ENCODE measurements at places on chromosomes 7 and 10.
A peak's percentile ranks its signal among the peaks of the same experiment; 100 is the strongest.

- DNase-seq = no peak
These were observed 43.2 kb downstream of the COBL start for GRCh38 chr7:51273360-51273759.

DNA sequence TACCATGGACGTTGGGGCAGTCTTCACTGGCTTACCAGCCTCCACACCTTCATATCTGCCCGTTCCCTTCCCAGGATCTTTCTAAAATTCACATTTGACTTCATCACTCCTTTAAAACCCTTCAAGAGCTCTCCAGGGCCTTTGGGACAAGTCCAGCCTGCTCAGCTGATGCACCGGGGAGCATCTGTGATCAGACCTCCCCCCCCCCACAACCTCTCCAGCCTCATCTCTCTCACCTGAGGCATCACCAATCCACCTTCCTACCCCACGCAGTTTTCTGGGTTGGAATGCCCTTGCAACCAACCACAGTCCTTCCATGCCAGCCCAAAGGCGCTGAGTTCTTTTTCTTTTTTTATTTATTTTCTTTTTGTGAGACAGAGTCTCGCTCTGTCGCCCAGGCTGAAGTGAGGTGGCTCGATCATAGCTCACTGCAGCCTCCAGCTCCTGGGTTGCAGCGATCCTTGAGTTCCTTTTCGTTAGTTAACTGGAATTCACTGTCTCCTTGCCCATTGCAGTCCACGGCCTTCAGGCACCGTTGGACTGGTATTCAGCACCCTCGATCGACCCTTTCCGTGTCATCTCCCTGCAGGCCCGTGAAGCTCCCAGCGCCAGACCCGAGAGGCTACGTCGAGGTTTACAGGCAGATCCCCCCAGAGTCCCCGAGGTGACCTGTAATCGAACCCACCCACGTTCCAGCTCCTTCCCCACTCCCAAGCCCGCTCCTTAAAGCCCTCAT lies 654 bp downstream of the ALKBH4 start:
- no peak for DNase-seq

GRCh38 chr7:92717623-92717992 lies 118.8 kb downstream of the CDK6 start:
- no peak for DNase-seq

- no peak for DNase-seq
These were observed 20.9 kb upstream of the CYP3A43 start for GRCh38 chr7:99806839-99807478.

GRCh38 chr10:35300063-35300699 lies 36.1 kb upstream of the CCNY start:
- no peak for DNase-seq

- no peak for DNase-seq
These were observed 181.3 kb upstream of the FZD1 start for GRCh38 chr7:91082852-91083495.

DNA sequence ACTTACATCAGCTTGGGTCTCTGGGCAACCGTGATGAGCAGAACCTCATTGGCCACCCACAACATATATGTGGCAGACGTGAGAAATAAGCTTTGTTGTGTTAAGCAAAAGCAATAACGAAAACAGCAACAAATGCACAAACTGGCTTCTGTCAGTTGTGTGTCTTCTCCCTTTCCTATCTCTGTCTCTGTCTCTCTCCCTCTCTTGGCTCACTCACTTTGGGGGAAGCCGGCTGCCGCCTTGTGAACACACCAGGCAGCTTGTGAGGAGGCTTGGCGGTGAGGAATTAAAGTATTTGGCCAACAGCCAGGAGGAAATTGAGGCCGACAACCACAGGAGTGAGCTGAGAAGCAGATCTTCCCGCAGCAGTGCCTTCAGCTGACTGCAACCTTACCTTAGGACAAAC lies 21.9 kb upstream of the CDCA7L start:
- DNase-seq = no peak

DNA sequence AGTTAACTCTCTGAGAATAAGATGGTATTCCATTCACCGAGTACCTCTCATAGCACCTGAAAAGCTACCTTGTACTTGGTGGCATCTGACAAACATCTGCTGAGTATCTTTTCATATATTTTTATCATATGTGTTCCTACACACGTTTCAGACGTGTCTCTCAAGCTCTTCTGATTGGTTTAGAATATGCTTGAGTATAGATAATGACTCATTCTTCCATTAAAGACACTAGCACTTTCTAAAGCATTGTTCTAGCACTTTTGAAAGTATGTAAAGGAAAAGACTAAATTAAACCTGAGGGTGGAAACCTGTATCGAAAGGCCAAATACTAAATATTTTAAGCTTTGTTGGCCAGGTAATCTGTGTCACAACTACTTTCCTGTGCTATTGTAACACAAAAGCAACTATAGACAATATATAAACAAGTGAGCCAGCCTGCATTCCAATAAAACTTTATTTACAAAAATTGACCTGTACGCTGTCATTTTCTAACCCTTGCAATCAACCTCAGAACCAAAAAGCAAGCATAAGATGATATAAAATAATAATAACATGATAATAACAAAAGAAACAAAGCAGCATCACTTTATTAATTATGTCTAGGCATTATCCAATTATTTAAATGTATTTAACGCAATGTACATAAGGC lies 95.3 kb downstream of the DGKI start:
- no peak for DNase-seq

GRCh38 chr10:69180525-69181204 lies 631 bp downstream of the SUPV3L1 start:
- DNase-seq = peak; percentile 17

DNA sequence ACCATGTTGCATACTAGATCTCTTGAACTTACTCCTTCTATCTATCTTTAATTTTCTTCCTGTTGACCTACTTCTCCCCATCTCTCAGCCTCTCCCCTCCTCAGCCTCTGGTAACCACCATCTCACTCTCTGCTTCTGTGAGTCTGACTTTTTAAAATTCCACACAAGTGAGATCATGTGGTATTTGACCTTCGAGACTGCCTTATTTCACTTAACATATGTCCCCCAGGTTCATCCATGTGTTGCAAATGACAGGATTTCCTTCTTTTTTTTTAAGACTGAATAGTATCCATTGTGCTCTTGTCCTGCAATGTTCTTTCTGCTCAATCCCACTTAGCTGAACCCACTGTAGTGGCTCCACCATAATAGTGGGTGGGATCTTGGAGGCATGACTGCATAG lies 51.4 kb upstream of the DNAJC1 start:
- no peak for DNase-seq

- DNase-seq = no peak
These were observed 135.4 kb downstream of the HIBADH start for GRCh38 chr7:27527348-27527714.

- no peak for DNase-seq
These were observed 38.4 kb upstream of the HSPA12A start for GRCh38 chr10:116780691-116781205.

- DNase-seq = no peak
These were observed 566.1 kb upstream of the GALNT17 start for GRCh38 chr7:70565721-70566370.

DNA sequence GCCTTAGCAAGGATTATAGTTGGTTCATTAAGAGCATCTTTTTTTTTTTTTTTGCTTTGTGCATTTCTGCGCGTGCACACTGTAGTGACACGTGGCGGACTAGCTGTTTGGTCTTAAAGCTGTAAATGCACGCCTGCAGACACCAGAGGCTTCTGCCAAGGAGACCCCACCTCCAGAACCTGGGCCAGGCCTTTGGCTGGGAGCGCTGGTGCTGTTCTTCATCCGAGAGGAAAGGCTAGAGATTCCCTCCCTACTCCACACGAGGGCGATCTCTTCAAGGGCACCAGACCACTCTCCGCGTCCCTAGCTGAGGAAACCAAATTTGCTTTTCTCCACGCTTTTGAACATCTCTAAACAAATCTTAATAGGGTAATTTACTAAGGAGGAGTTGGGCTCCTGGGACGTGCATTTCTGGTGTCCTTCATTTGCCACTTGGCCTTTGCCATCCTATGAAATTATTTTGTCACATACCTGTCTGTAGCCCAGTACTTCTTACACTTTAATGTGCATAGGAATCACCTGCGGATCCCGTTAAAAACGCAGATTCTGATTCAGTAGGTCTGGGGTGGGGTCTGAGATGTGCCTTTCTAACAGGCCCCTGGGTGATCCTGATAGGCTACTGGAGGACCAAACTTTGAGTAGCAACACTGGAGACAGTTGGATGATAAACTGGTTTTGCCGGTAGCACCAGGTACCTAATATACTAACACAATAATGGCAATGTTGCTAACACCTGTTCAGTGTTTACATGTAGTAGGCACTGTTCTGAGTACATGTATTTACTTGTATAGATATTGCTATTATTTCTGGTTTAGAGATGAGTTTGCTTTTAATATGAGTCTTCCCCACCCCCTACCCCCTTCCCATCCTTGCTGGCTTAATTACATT lies 1.3 kb upstream of the SLC26A5 start:
- no peak for DNase-seq

DNA sequence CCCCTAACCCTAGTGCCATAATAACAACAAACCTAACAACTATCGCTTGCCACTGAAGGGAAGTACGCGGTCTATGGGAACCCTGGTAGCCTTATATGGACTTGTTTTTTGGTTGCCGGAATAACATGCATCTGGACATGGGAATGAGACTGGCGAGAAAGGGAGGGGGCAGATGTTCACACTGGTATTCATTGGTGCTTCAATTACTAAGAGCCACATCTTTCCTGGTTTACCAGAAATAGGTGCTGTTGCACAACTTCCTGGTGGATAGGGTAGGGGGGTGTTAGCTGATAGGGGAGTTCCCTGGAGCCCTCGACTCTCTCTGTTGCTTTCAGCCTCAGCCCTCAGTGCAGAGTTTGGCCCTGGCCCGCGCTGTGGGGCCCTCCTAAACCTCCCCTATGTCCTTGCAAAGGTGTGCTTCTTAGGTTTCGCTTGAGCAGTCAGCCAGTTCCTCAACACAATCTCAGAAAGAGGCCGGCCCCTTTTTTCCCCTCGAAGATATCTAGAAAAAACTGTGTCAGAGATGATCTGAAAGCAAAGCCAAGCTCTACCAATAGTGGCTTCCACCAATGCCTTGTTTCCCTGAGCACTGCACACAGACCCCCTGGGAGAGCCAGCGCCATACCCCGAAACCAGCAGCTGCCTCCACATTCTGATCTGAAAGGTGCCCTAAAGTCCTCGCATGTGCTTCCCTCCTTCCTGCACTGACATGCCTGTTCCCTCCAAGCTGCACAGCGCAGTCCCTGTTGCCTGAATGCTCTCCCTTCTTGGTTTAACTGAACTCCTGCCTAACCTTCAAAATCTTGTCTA lies 13.5 kb downstream of the TBXAS1 start:
- DNase-seq = no peak

- DNase-seq = no peak
These were observed at the start of gene HGF for GRCh38 chr7:81769891-81770727. Gene HGF (minus strand): TSS chr7:81770047. CDS start chr7:81769971, 76 bp downstream.

GRCh38 chr7:35495377-35495776 lies 199.6 kb downstream of the HERPUD2 start:
- no peak for DNase-seq

GRCh38 chr7:43112941-43113621 lies 634 bp downstream of the HECW1 start:
- DNase-seq = no peak

DNA sequence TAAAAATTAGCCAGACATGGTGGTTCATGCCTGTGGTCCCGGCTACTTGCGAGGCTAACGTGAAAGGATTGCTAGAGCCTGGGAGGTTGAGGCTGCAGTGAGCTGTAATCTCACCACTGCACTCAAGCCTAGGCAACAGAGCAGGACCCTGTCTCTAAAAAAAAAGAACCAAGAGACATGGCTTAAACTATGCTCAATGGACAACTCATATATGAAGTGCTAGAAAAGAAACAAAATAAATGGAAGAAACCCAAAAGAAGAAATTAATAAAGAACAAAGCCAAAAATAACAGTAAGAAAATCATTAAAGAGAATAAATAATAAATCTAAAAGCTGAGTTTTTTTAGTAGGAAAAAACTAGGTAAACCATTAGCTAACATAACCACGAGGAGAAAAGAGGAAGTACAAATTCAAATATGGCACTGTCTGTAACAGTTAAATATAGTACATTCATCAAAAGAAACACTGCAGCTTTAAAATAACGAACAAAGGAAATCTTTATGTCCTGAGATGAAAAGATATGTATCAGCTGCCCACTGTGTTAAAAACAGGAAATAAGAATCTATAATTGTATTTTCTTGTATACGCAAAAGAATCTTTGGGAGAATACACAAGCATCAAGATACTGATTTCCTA lies 48.7 kb downstream of the UPF2 start:
- no peak for DNase-seq

DNA sequence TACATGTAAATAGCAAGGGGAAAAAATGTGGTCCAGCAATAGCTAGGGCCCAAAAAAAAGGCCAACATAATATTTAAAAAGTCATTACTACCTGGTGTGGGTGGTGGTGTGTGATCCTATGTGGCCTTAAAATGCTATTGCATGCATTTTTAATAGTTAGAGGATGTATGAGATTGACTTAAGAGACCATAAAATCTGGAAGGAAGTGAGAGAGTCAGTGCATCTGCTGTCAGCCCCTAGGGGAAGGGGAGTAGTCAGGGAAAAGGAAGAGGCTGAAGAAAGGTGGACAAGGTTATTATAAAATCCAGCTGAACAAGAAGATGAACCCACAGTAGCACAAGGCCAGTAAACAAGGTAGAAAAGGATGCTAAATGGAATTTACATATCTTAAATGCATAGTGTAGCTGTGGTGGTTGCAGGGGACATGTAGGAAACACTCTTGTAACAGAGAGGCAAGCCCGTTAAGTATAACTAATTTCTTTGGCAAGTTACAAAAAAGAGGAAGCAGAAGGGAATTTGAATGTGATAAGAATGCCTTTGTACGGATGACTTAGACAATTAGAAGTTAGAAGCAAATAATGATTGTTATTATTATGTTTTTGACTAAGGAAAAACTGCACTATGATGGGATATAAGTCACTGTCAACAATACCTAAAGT lies 11.9 kb upstream of the NDUFA5 start:
- no peak for DNase-seq

DNA sequence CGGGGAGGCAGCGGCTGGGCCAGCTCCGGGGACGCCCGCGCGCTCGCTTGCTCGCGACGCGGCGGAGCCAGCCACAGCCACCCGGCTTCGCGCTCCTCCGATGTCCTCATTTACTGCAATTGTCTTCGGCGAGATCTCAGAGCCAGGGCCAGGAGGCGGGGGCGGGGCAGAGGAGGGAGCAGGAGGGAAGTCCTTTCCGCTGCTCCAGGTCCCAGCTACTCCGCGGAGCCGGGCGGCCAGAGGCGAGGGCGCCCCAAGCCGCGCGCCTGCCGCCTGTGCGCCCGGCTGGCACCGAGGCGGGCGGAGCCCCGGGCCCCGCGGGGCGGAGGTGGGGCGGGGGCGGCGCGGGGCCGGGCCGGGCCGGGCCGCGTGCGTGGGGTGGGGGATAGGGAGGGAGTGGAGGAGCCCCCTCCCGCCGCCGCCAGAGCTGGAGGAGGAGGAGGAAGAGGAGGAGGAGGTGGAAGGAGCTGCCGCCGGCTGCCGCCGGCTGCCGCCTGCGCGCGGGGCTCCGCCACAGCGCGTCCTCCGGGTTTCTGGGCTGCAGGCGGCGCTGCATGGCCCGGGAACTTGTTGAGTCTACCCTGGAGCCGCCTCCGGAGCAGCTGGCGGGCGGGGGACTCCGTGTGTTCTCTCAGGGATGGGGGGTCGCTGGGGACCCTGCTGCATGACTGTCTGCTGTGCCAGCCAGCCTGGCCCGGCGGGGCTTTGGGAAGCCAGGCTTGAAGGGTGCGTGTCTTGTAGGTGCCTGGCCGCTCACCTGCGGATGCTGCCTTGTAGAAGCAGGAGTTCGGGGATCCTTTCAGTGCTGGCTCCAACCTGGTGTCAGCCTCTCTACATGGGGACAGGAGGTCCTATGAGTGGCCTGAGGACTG lies at the start of gene INSYN2A:
Gene INSYN2A (minus strand): TSS at position 310 of the 872 bp plus-strand sequence. CDS start 20,196 bp downstream, outside the sequence.
- DNase-seq = no peak

Measured in activated CD4-positive, CD25-positive, alpha-beta regulatory T cell (primary cell).